ENCODE measurements at places on chromosomes 16 and 17. TPM values are rescaled to one million over a fixed set of nuclear protein-coding genes. Genes with fewer than 3 reads are reported as not detected.

The PRAC1 gene
- total RNA-seq = not detected

The OR2C1 gene
- total RNA-seq = not detected

The ANKS3 gene
- total RNA-seq = 16.4 TPM

GRCh38 chr17:9138161-9138717 lies 116.9 kb downstream of the NTN1 start:
- no peak for DNase-seq

- no peak for DNase-seq
Measured at GRCh38 chr17:55577687-55578086, 66.4 kb upstream of the SMIM36 start.

DNA sequence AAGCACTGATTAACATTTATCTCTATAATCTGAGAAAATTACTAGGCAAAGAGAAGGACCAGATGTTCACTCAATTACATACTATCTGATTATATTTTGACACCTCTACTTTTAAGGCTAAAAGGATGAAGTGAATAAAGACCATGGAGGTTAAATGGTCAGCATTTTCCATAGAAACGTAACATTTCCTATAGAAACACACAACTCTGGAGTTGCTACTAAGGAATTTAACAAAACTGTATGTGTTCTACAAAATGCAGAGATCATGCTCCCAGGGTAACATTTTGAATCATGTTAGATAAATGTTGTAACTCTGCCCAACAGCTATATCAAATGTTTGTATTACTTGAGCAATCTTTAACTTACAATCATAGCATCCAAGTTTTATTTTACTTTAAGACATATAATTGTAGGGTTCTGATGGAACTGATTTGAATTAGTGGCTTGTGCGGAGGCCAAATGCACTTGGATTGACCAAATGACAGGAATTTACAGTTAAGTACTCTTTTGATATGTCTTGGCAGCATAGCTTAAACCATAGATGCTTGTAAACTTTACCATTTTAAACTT lies 97.7 kb downstream of the RPGRIP1L start:
- DNase-seq = no peak

DNA sequence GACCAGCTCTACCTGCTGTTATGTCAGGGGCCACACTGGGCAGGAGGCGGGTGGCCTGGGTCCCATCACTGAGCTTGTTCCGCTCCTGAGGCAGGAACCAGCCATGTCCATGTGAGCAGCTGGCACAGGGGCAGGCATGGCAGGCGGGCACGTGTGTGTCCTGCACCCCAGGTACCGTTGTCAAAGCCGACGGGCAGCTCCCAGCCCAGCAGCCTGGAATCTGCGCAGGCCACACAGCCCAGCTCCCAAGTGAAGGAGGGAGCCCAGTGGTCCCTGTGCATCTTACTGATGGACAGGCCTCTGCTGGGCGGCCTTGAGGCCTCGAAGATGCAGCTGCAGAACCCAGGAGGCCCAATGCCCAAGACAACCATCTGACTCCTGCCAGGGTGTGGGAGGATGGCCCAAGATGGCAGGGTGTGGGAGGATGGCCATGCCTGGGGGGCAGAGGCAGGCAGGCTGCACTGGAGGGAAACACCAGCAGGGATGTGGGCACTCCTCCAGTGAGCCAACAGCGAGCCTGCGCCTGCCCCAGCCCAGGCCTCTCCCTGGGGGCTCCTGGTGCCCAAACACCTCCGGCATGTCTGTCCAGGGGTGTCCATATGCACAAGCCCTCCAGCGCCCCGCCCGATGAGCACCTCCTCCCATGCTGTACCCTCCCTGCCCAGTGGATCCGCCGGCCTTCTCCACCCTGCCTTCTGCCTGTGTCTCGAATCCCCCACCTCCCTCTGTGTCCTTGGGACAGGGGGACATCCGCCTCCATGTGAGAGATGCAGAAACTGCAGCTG lies 12.8 kb downstream of the FAM83G start:
- no peak for DNase-seq

DNA sequence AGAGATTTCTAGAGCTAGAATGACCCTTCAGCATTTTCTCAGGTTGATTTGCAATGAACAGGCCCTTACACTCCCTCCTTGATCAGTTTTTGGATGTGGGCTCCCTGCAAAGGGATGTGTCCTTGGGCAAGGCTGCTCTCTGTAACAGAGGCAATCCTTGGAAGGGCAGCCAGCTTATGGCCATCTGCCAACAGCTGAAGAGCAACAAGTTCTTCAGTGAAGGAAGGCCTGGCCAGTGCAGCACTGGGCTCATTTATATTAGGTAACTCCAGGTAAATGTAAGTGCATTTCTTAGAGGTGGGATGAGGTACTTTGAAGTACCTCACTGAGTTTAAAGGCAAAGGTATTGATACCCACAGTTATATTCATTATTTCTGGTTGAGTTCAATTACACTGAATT lies 114.3 kb upstream of the KCNJ16 start:
- DNase-seq = no peak

- no peak for DNase-seq
Measured at GRCh38 chr16:78596996-78597422, 497.6 kb downstream of the WWOX start.

DNA sequence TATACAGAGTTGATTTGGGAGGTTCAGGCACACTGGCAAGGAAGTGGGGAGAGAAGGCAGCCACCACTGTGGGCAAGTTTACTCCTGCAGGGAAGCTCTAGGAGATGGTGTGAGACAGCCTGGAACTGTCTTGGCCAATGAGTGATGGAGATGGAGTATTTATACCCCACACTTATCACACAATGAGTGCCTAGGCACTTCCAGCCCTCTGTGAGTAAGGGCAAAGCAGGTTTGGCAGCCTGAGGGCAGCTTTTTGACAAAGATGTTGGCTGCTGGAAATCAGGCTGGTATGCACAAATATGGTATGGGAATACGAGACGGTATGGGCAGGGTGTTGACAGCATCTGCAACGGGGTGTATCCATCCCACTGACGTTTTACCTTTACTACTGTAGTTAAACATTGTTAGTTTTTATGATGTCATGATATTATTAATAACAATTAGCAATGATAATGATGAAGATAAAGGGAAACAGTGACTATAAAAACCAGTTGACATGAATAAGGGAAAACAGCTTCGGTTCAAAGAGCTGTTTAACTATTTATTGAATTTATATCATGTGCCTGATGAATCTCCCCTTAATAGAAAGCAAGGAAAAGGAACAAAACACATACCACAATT lies 149.9 kb downstream of the CDK5R1 start:
- no peak for DNase-seq

GRCh38 chr17:28973425-28973824 lies 22.1 kb upstream of the PHF12 start:
- DNase-seq = no peak

DNA sequence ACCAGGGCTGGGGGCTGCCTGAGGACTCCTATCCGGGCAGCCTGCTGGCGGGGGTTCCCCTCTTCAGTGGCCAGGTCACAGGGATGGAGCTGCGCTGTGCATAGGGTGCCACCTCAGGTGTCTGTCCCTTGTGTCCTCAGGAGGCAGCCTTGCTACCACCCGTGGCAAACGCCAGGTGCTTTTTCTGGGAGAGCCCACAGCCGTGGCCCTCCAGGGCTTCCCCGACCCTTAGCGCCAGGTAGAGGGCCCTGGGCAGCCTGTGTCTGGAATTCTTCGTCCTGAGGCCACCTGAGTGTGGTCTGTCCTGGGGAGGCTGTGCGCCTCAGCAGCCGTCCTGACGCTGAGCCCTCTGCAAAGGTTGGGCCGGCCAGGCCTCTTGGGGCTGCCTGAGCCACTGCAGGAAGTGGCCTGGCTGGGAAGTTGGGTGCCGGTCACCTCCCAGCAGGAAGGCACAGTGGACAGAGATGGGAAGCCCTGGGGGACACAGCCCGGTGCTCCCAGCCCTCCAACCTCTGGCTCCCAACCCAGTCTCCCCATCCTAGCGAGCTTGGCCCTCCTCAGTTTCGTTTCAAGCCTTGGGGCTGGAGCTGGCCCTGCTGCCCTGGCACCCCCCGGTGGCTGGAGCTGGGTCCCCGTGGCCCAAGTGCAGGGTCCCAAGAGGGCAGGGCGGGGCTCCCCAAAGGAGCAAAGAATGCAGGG lies 7.6 kb upstream of the BAIAP3 start:
- no peak for DNase-seq
